ENCODE measurements at places on chromosomes 3 and 15.

DNA sequence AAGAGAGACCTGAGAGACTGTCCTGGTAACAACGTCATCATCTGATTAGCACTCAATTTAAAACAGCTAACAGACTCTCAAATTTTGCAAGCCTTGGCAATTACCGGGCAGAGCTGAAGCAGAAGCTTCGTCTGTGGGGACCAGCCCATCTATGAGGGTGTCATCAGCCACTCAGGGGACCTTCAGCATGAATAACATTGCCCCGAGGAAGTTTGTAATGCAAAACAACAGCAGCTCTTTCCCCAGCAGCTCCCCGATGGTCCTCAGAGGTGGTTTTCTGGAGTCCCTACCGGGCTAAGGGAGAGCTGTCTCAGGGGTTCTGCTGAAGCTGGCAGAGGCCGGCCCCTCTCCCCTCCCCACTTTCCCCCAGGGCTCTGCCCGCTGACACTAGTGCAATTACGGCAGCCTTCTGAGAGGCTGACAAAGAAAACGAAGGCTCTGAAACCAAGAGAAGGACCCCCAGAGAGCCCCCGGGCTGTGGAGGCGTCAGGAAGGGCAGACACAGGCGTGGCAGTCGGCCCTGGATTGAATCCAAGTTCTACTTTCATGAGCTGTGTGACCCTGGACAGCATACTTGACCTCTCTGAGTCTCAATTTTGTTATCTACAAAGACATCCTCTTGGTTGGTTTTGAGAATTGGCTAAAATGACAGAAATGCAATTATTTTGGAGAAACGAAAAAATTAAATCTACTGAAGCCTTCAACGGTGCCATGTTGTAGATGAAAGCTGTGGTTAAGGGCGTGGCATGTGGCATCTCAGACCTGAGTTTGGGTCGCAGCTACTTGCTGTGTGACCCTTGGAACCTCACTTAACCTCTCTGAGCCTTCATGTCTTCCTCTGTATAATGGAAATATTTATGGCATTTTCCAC lies 102.1 kb upstream of the TLE3 start:
- no peak for DNase-seq

DNA sequence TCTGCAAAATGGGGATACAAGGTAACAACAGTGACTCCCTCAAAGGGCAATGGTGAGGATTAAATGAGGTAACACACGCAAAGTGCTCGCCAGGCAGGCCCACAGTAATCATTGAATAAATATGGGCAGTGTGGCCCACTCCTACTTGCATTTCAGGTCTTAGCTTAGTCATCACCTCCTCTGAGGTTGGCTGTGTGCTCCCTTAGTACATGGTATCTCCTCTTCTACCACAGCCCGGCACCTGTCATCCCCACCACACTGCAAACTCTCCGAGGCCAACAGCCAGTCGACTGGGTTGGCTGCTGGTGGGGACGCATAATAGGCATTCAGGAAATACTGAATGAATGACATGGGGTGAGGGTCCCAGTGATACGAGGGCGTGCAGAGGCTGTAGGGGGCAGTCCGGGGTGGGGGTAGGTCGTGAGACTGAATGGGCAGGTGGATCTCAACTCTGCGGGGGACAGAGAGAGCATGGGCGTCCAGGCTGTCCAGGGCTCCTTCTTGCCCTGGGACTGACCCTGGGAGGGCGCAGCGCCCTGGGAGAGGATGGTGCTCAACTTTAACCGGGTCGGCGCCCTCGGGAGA lies 375 bp upstream of the MYZAP start:
- no peak for DNase-seq

DNA sequence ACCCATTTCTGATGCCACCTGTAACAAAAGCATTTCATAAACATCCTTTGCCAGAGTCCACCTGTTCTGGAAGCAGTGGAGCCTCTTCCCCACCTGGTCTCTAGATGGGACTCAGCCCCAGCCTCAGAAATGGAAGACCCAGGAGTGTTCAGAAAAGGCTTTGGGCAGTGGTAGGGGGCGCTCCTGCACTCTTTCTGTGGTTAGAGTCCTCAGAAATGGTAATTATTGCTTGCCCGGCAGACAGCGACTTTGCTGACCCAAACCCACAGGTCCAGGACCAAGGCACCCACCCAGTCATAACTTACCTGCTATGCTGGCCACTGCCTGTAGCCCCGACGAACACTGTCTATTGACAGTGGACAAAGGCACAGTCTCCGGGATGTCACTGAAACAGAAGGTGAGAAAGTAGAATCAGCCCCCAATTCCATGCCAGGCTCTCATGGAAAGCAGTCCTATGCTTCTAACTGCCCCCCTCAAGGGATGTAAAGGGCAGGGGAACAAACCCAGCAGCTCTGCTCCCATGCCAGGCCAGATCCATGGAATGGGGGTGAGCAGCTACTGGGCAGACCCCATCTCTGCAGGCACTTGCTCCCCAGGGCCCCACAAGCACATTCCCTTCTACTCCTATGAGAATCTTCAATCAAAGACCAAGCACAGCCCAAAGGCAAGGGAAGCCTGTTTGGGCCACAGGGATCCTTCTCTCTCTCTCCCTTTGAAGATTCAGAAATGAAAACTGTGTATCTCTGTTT lies 5.1 kb downstream of the ACAA1 start:
- DNase-seq, result peak; percentile 45

DNA sequence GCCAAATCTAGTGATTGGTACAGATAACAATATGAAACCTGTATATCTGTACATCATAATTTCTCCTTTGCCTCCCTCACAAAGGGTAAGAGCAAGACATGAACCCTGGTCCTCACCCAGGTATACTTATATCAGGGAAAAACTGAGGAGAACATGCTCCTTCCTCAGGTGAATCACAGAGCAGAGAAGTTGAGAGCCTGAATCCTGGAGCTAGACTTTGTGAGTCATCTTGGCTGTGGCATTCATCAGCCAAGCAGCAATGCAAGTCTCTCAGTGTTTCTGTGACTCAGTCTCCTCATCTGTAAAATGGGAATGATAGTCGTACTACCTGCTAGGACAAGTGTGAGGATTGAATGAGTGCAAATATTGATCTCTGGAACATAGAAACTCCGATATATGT lies 165.7 kb upstream of the ADAMTS9 start:
- DNase-seq, result no peak

- DNase-seq, result no peak
These were observed 737.9 kb upstream of the BCHE start for GRCh38 chr3:166575161-166575560.

GRCh38 chr3:58104151-58104550 lies 95.9 kb downstream of the FLNB start:
- no peak for DNase-seq

DNA sequence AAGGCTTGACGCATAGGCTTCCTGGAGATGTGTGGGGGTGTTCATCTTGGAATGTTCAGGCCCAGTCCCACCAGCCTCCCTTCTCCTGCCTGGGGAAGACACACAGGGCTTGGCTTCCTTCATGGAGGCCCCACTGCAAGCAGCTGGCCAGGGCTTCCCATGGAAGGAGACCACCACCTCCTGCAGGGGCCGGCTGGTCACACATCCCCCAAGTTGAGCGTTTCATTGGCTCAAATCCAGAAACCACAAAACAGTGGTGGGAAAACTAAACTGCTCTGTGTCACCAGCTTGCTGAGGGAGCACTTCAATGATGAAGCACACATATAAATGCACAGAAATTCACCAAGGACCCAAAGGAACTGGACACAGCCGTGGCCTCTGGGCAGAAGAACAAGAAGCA lies 8.3 kb downstream of the IQSEC1 start:
- DNase-seq, result no peak

DNA sequence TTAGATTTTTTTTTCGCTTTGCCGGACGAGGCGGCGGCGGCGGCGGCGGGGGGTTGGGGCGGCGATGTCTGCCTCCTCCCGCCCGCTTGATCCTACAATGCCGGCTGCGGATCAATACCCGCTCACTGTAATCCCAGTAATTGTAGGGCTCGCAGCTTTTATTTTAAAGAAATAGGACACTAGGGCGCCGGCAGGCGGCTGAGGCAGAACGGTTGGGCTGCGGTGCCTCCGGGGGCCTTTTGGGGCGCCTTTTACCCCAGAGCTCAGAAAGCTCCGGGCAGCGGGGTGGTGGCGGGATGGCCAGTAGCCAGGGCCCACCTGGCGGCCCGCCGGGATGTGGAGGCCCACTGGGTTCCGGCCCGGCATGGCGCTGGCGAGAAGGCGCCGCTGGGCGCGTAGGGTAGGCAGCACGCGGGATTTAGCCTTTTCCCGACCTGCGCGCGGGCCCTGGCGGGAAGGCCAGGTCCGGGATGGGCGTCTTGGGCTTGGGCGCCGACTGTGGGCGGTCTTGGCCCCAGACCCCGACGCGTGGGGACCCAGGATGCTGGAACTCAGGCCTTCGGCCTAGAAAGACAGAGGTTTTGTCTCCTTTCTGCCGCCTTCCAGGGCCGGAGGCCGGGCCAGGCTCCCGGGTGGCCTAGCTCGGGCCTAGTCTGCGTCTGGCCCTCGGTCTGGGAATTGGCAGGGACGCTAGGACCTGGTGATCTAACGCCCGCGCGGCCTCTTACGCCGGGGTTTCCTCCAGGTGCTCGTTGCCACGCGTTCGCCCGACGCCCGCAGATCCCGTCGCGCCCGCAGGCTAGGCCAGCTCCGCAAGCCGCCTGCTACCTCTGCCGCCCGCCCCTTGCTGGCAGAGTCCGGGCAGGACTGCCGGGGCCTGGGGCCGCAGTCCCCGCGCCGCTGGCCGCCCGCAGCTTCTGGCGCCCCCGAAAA lies 15.5 kb upstream of the ONECUT1 start:
- DNase-seq, result no peak

DNA sequence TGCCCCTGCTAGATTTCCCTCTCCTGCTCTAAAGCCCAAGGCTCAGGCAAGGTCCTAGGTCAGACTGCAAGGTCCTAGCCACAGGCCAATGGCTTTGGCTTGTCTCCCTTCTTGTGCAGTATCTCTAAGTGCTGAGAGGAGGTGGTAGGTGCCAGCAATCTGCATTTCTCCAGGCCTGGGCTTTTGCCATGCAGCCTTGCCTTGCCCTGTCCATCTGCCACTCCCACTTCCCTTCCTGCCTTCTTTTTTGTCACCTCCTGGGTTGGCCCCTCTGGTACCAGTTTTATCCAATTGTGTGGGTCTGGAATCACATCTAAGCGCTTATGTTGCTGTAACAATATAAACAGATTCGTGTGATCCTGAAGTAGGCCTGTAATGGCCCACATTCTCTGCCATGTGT lies 109.9 kb downstream of the MYRIP start:
- no peak for DNase-seq

DNA sequence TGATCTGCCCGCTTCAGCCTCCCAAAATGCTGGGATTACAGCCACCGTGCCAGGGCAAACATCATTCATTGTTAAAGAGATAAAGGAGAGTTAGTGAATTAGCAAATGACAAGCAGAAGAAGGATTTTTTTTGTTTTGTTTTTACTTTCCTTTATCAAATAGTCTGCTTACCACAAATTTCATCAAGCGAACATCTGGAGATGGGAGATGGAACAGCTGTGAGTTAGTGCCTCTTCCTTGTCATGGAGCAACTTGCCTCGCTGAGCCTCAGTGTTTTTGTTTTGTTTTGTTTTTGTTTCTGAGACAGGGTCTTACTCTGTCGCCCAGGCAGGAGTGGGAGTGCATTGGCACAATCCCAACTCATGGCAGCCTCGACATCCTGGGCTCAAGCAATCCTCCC lies 15.9 kb downstream of the ZNF860 start:
- DNase-seq, result peak; percentile 82

GRCh38 chr3:187728940-187729583 lies 16.2 kb downstream of the BCL6 start:
- DNase-seq, result no peak

GRCh38 chr3:186931532-186932280 lies 1.4 kb downstream of the ST6GAL1 start:
- peak; percentile 27 for DNase-seq

- DNase-seq, result peak; percentile 67
These were observed 1.6 kb upstream of the MEIS2 start for GRCh38 chr15:37101980-37102304.

- no peak for DNase-seq
These were observed 16.9 kb downstream of the IL20RB start for GRCh38 chr3:136974670-136975069.

DNA sequence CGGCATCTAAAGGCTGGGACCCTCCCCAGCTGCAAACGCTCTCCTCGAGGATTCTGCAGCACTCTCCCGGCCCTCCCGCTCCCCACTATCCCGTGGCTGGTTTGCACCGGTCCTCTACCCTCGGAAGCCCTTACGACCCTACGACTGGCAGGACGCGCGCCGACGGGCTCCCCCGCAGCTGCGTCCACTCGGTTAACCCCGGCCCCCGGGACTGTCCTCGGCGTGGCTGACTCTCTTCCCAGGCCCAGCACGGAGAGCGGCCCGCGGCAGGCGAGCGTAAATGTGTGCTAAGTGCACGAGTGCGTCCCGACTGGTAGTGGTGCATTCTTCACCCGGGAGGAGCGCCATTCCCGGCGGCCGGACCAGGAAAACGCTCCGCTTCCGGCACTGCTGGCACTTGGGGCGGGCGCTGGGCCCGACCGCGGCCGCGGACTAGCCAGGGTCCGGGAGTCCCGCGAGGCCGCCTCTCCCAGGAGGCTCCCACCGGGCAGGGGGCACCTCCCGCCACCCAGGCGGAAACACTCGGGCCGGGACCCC lies 508 bp downstream of the GORASP1 start:
- peak; percentile 67 for DNase-seq

- no peak for DNase-seq
These were observed 20.0 kb downstream of the CERS3 start for GRCh38 chr15:100508641-100509300.

GRCh38 chr3:186896875-186897274 lies 33.5 kb upstream of the ST6GAL1 start:
- no peak for DNase-seq

GRCh38 chr3:11452312-11452711 lies 180.1 kb downstream of the ATG7 start:
- DNase-seq, result no peak

GRCh38 chr3:124459678-124460077 lies 270.6 kb upstream of the UMPS start:
- DNase-seq, result no peak

- no peak for DNase-seq
These were observed 144.3 kb upstream of the ADAMTS9 start for GRCh38 chr3:64832098-64832497.

DNA sequence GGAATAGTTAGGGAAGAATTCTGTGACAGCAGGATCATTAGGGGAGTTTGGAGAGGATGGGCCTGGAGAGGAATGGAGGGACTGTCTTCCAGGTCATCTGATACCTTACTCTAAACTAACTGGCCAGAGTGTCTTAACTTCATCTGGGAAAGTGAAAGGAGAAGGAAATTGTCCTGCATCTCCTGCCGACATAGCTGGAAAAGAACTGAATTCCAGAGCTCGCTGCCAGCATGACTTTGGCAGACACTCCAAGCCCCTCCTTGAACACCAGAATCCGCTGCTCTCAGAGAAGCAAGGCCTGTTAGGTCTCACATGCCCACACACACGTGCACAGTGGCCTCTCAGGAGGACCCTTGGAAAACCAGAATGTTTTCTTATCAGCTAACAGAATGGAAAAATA lies 10.5 kb downstream of the ABI3BP start:
- DNase-seq, result peak; percentile 26

DNA sequence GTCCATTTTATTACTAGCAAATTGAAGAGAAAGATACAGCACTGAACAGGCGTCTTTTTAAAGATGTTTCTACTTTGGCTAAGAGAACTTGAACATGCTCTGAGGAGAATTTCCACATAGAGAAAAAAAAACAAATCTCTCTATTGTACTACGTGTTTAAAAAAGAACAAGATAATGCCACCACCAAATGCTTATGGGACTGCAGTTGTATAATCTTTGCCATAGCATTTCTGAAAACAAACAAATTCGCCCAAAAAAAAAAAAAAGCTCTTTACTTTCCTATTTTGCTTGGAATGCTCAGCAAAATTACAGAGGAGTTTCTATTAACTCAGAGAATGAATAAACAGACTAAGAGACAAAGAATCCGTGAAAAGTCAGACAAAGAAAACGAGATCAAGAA lies 114.2 kb downstream of the CNTN3 start:
- DNase-seq, result no peak

Data from fibroblast of villous mesenchyme (primary cell).